ENCODE measurements at places on chromosomes 4 and X. TPM values are rescaled to one million over a fixed set of nuclear protein-coding genes. Genes with fewer than 3 reads are reported as not detected.

GRCh38 chr4:119261986-119262385, 49.5 kb downstream of the USP53 start:
- H3K27ac ChIP-seq = no peak overlapping the region
- no peak for DNase-seq
- H3K4me3 ChIP-seq = no peak overlapping the region
- no peaks in the 10 kb centered on the region for H3K4me1 ChIP-seq
- no peaks in the 10 kb centered on the region for H3K27me3 ChIP-seq

GRCh38 chrX:13932416-13932815, 97.3 kb downstream of the GEMIN8 start:
- no peak overlapping the region for H3K27ac ChIP-seq
- peaks cover 17% of the 10 kb centered on the region for H3K27me3 ChIP-seq
- no peaks in the 10 kb centered on the region for H3K36me3 ChIP-seq
- H3K4me3 ChIP-seq = no peak overlapping the region

ATP1B4 gene
- polyA plus RNA-seq = not detected

GRCh38 chrX:44308869-44309268, 34.6 kb downstream of the EFHC2 start:
- no peak for DNase-seq
- no peaks in the 10 kb centered on the region for H3K27me3 ChIP-seq
- no peak overlapping the region for H3K4me3 ChIP-seq
- no peaks in the 10 kb centered on the region for H3K36me3 ChIP-seq
- H3K4me1 ChIP-seq = peaks cover 4% of the 10 kb centered on the region

GRCh38 chr4:12221031-12221430, 792.3 kb upstream of the HS3ST1 start:
- no peak overlapping the region for H3K4me3 ChIP-seq
- no peaks in the 10 kb centered on the region for H3K36me3 ChIP-seq
- H3K27me3 ChIP-seq = no peaks in the 10 kb centered on the region

LRCH2 gene
- not detected for polyA plus RNA-seq

GRCh38 chr4:53366301-53366716, 448 bp upstream of the SCFD2 start:
- H3K4me1 ChIP-seq = peaks cover 13% of the 10 kb centered on the region
- H3K4me3 ChIP-seq = peak overlapping the region; percentile 63
- DNase-seq = no peak
- no peaks in the 10 kb centered on the region for H3K36me3 ChIP-seq
- peak overlapping the region; percentile 47 for H3K27ac ChIP-seq

- no peaks in the 10 kb centered on the region for H3K4me1 ChIP-seq
- no peak for DNase-seq
- H3K27me3 ChIP-seq = no peaks in the 10 kb centered on the region
- H3K36me3 ChIP-seq = no peaks in the 10 kb centered on the region
Measured at GRCh38 chrX:119230850-119231249, 5.2 kb upstream of the PGRMC1 start.

DNA sequence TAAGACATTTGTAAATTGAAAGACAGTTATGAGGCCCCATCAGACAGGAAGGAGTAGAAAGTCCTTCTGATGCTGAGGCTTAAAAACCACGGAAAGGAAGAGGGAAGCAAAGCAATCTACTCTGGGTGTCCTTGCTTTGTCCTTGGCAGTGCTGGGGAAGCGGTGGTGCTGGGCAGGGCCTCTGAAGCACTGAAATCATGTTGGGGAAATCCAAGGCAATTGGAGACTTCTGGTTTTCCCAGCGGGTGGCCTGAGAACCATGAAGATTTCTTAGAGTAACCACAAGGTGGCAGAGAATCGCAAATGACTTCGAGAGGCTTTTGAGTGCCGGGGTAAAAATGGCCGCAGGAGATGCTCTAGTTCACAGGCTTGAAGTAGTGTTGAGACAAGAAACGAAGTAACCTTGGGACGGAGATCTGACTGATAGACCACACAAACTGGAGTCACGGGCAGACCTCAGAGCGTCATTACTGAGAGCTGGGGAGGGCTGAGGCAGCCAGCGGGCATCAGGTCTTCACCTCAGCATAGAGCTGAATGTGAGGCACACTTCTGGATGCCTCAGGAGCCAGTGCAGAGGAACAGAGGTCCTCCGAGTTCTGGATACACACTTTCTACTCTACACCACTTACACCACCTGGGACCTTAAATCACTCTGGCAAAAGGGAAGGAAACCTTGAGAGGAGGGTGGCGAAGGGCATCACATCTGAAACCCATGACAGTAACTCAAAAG, 130.7 kb upstream of the GPRIN3 start:
- H3K27me3 ChIP-seq = no peaks in the 10 kb centered on the region
- no peak overlapping the region for H3K4me3 ChIP-seq
- DNase-seq = no peak

ABCB7 gene
- 16.8 TPM for polyA plus RNA-seq

GRCh38 chrX:43870758-43871419, 11.4 kb downstream of the MAOB start:
- no peak overlapping the region for H3K4me3 ChIP-seq
- no peaks in the 10 kb centered on the region for H3K36me3 ChIP-seq
- no peaks in the 10 kb centered on the region for H3K4me1 ChIP-seq
- no peaks in the 10 kb centered on the region for H3K27me3 ChIP-seq
- H3K27ac ChIP-seq = no peak overlapping the region
- DNase-seq = no peak

DNA sequence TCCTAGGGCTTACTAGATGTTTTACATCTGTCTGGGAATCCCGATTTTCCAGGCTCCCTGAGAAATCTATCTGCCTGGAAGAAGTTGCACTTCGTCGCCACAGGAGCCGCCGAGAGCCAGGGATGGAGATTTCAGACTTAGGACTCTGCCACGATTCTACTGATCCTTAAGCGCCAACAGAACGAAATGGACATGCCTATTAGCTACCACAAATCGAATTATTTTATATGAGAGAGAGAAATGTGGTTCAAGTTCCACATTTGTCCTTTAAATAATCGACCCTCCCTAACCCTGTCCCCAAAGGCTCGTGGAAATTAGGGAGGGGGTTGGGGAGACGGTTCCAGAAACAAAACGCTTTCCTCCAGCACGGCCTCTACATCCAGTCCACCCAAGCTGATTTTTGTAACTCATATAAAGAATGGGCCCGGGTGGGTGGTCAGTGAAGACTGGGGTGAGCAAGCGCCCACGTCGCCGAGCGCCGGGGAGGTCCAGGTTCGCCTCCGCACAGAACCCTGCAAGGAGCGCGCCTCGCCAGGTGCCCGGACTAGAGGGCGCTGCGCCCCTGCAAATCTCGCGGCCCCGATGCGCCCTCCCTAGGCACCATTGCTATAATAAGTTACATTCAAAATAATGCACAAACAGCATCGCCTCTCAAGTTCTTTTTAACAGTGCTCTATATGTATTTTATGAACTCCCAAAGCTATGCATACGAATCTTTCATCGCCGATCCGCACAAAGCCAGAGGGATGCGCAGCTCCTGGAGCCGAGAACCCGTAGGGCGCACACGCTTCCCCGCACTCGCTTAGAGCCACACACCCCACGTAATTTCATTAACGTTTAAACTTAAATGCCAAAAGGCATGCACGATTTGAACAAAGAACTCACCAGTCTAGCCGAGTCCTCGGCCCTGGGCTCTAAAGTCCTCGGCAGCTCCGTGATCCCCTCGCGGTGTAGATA, 2.1 kb upstream of the FAT1 start:
- peaks cover 44% of the 10 kb centered on the region for H3K4me1 ChIP-seq
- peak overlapping the region; percentile 89 for H3K27ac ChIP-seq
- H3K36me3 ChIP-seq = peaks cover 12% of the 10 kb centered on the region
- H3K4me3 ChIP-seq = peak overlapping the region; percentile 99
- DNase-seq = no peak

GABRE gene
- 34.1 TPM for polyA plus RNA-seq

- H3K4me1 ChIP-seq = peaks cover 9% of the 10 kb centered on the region
- DNase-seq = no peak
- H3K27me3 ChIP-seq = no peaks in the 10 kb centered on the region
- H3K27ac ChIP-seq = no peak overlapping the region
- H3K4me3 ChIP-seq = no peak overlapping the region
Measured at GRCh38 chr4:124973716-124974115, 261.2 kb upstream of the ANKRD50 start.

GRCh38 chr4:81623434-81623833, 151.7 kb upstream of the RASGEF1B start:
- H3K27ac ChIP-seq = no peak overlapping the region
- H3K4me3 ChIP-seq = no peak overlapping the region
- H3K4me1 ChIP-seq = no peaks in the 10 kb centered on the region
- no peaks in the 10 kb centered on the region for H3K27me3 ChIP-seq

- no peak for DNase-seq
- H3K36me3 ChIP-seq = no peaks in the 10 kb centered on the region
- H3K27me3 ChIP-seq = no peaks in the 10 kb centered on the region
- no peak overlapping the region for H3K4me3 ChIP-seq
- peaks cover 3% of the 10 kb centered on the region for H3K4me1 ChIP-seq
- no peak overlapping the region for H3K27ac ChIP-seq
Measured at GRCh38 chrX:118594697-118595420, 99.2 kb downstream of the DOCK11 start.

DNA sequence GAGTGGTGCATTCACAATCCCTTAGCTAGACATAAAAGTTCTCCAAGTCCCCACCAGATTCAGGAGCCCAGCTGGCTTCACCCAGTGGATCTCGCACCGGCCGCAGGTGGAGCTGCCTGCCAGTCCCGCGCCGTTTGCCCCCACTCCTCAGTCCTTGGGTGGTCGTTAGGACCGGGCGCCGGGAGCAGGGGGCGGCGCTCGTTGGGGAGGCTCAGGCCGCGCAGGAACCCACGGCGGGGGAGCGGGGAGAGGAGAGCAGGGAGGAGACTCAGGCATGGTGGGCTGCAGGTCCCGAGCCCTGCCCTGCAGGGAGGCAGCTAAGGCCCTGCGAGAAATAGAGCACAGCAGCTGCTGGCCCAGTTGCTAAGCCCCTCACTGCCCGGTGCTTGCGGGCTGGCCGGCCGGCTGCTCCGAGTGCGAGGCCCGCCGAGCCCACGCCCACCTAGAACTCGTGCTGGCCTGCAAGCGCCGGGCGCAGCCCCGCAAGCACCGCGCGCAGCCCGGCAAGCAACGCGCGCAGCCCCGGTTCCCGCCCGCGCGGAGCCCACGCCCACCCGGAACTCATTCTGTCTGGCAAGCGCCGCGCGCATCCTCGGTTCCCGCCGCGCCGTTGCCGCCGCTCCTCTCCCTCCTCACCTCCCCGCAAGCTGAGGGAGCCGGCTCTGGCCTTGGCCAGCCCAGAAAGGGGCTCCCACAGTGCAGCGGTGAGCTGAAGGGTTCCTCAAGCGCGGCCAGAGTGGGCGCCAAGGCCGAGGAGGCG, 153.5 kb downstream of the SLC7A11 start:
- H3K4me3 ChIP-seq = no peak overlapping the region
- H3K27ac ChIP-seq = no peak overlapping the region
- H3K27me3 ChIP-seq = no peaks in the 10 kb centered on the region
- H3K36me3 ChIP-seq = no peaks in the 10 kb centered on the region

All from keratinocyte (primary cell).